ENCODE measurements at places on chromosomes 3 and 15. TPM values are rescaled to one million over a fixed set of nuclear protein-coding genes. Genes with fewer than 3 reads are reported as not detected.

- no peak for DNase-seq
Observed at GRCh38 chr3:99670556-99670950, 32.2 kb downstream of the COL8A1 start.

GRCh38 chr3:76231258-76231657, 445.9 kb upstream of the ZNF717 start:
- DNase-seq = no peak

DNA sequence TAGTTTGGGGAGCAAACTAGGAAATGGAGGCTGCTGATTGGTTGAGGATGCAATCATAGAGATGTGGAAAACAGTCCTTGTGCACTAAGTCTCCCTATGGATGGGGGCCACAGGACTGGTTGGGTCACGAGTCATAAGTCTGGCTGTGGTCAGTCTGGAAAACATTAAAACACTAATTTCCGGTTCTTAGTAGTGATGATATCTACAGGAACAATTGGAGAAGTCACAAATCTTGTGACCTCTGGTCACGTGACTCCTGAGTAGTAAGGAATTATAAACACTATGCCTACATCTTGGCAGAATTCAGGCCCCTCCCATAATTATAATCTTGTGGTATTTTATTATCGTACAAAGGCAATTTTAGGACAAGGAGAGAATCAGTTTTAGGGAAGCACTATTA, 317.3 kb upstream of the ARPP21 start:
- DNase-seq = no peak

DNA sequence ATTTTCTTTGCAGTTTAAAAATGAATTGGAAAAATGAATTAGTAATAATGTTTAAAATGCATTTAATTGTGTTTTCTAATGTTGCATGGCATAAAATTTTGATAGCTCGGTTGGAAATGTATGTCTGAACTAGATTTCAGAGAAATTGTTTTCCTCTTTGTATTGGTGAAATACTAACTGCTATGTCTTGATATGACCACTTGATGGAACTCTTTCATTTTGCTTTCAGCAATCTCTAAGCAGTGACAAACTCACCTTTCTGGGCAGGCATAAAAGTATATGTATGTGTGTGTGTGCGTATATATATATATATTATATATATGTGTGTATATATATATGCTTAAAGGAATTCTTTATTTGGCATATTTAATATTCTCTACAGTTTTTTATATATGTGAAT, 239.3 kb upstream of the ZNF717 start:
- no peak for DNase-seq

- DNase-seq = no peak
Observed at GRCh38 chr3:5504135-5504534, 316.6 kb downstream of the EDEM1 start.

DNA sequence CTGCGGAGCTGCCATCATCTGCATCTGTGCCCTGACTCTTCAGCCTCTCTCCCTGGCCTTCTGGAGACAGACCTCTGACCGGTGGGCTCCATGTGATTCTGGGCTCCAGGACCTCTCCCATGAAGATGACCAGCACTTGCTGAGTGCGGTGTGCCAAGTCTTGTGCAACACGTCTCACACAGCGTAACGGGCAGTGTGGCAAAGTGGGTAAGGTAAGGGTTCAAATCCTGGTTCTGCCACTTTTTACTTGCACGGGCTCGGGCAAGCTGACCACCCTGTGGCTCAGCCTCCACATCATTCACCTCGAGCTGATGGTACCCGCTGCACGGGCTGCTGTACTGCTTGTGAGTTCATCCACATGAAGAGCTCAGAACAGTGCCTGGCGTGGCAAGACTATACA, 6.5 kb upstream of the SYNM start:
- no peak for DNase-seq

GOLGA8J gene
- total RNA-seq = not detected

- DNase-seq = no peak
Observed at GRCh38 chr3:183664913-183665381, 29.5 kb downstream of the KLHL24 start.

CCDC33 gene
- total RNA-seq = not detected

GABRG3 gene
- total RNA-seq = not detected

DNA sequence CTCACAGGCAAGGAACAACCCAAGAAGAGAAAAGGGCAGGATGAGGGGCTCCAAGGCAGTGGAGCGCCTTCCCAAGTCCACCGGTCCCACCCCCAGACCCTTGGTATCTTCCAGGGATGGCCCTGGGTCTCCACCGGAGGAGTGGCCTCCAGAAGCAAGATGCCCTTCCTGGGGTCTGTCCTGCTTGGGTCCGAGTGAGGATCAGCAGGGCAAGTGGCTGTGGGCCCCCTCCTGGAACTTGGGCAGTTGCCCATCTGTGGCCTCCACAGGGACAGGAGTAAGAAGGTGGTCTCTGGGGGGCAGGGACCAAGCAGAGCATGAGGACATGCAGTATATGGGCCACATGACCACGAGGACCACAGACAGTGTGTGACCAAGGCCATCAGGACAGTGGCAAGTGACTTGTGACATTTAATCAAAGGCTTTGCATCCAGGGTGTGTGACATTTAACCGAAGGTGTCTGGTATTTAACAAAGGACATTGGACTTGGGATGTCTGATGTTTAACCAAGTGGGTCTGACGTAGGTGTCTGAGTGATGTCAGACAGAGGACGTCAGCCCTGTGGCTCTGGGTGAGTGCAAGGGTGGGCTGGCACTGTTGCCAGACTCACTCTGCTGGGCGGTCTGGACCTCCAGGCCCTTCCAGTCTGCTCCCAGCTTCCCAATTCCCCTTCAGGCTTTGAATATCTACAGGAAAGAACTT, 34.7 kb downstream of the SCN5A start:
- DNase-seq = no peak

DNA sequence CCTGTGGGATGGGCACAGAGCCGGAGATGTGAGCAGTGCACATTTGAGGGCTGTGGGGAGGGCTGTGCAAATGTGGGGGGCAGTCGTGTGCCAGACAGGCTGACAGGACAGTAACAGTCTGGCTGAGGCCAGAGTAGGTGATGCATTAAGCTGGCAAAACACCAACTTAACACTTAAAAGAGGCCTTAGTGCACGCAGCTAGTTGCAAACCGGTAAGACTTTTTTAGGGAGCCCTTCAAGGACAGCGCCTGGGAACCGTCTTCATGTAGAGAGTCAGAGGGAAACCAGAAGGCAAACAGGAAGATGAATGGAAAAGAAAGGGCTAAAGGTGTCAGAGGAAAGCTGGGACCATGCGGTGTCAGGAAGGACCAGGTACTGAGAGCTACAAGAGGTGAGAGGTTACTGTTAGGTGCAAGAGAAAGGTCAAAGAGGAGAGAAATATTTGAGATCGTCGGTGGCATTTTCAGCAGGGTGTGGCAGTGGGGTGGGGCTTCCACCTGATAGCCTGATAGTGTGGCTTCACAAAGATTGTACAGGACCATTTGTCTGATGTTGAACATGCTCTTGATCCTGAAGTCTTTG, 30.0 kb upstream of the CHD2 start:
- no peak for DNase-seq

BTLA gene
- not detected for total RNA-seq

PDCD7 gene
- 9.9 TPM for total RNA-seq

DNA sequence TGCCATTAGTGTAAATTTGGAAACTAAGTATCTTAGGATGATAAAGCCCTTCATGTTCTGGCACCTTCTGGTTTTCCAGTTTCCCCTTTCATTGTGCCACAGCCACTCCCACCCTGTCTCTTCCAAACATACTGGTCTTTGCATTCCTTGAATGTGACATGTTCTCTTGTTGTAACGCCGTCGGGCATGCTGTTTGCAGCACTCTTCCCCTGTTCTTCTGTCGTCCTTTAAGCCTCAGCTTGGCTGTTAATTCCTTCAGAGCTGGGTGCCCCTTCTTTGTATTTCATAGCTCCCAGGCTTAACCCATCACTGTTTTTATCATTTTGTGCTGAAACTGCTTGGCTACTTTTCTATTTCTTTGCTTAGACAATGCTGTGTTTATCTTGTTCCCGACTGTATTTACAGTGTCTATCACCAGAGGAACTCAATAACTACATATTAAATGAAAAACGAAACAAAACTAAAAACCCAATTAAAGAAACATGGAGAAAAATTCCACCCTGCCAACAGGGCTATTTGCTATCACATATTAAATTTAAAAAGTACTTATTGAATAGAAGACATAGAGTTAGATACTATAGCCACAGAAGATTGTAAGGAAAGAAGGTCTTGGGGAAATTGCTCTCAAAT, 95.4 kb upstream of the KCNAB1 start:
- DNase-seq = no peak

DNA sequence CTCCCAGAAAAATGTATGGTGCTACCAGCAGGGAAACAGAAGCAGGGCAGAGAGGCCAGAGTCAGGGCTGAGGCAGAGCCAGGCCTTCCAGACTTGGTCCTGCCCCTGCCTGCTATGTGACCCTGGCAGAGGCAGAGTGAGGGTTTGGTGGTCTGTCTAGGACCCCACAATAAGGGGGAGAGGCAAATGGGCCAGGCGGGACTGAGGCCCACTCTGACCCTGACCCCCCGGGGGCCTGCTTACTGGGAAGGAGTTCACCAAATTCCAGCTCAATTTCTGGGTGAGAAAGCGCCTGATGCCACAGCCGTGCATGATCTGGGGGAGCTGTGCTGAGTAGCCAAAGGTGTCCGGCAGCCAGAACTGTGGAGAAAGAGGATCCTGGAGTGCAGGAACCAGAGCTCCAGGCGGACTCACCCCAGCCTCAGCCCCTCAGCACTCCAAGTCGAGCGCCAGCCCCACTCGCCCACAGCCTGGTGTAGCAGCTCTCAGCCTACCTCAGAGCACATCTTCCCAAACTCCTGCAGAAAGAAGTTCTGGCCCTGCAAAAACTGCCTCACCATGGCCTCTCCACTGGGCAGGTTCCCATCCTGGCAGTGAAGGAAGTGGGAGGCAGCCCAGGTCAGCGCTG, 6.9 kb downstream of the MAN2C1 start:
- DNase-seq = no peak

GRCh38 chr3:135246027-135246426, 451.0 kb downstream of the EPHB1 start:
- no peak for DNase-seq
